ENCODE measurements at places on chromosomes 3 and 15. TPM values are rescaled to one million over a fixed set of nuclear protein-coding genes. Genes with fewer than 3 reads are reported as not detected.

DNA sequence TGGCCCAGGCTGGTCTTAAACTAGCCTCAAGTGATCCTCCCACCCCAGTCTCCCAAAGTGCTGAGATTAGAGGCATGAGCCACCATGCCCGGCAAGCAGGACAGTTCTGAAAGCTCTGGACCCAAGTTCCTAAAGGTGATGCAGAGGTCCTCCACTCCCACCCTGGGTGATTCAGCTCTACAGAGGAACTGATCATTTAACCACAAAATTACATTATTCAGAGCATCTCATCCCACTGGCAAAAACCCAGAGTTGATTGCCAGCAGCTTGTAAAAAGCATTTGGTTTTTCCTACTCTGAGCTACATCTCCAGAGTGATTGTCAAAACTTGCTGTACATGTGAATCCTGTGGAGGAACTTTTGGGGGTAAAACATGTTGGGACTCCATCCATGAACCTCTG is 60.2 kb downstream of the SLTM start:
- no peak for DNase-seq

- DNase-seq = peak; percentile 37
Observed at GRCh38 chr3:5426094-5426883, 238.8 kb downstream of the EDEM1 start.

- DNase-seq = no peak
Observed at GRCh38 chr15:101618851-101619614, 33.1 kb downstream of the TM2D3 start.

HGD gene
- total RNA-seq = not detected

GRCh38 chr15:39156646-39157250 is 424.1 kb upstream of the THBS1 start:
- DNase-seq = no peak

DNA sequence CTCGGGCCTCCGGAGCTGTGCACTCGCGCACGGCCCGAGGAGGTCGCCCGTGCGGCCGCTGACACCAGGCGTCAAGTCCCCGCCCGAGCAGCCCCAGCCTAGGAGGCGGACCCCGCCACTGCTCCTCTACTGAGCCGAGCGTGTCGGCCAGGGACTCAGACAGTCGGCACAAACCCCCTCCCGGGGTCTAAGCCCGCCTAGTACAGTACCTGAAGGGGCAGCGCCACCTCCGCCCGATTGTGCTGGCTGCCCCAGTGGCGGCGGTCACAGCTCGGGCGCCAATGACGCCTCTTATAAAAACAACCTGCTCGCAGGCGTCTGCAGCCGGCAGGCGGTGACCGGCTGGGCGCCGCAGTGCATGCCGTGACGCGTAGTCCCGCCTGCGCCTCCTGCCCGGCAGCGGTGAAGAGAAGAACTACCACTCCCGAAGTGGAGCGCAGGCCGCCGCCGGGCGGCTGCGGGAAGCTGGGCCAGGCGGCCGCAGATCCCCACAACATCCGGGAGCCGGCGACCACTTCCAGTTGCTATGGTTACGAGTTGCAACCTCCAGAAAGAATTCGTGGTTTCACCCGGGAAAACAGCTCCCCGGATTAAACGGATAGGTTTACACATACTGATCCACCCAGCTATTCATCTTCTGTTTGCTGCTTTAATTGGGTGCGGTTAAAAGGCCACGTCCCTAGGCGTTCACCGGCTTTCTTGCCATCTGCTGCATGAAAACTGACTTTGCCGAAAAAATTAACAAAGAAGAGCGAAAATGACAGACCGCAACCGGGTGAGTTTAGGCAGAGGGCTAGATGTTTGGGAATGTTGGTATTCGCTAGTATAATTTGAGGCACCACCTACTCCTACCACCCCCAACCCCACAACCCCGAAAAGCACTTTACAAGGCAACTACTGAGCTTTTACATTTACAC is at the start of the genes CCPG1 and PIERCE2:
TSS of gene CCPG1 (minus strand) at position 348 of the 917 bp plus-strand sequence. CDS start 18,935 bp downstream, outside the sequence.
TSS of gene PIERCE2 (plus strand) at position 484 of the 917 bp plus-strand sequence. CDS start at position 758, 274 bp downstream.
- peak; percentile 94 for DNase-seq

IMPG2 gene
- 0.05 TPM for total RNA-seq

CADM2 gene
- total RNA-seq = not detected

DNA sequence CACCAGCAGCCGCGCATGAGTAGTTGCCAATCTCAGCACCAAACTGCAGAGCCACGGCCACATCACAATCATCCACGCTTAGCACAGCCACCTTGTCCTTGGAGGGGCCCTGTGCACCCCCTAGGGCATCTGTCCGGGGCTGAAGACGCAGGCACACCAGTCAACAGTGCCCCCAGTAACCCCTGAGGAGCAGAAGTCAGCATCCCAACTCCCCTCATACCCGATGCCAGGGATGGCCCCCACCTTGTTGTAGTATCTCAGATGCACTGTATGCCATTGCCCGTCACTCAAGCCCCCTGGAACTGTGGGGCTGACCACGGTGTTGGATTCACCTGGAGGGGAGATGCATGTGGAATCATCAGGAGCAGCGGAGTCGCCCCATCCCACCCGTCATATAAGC is 7.6 kb downstream of the CELSR3 start:
- no peak for DNase-seq

KLHL40 gene
- not detected for total RNA-seq

RPL32 gene
- total RNA-seq = 400 TPM

CCR8 gene
- total RNA-seq = not detected

DNA sequence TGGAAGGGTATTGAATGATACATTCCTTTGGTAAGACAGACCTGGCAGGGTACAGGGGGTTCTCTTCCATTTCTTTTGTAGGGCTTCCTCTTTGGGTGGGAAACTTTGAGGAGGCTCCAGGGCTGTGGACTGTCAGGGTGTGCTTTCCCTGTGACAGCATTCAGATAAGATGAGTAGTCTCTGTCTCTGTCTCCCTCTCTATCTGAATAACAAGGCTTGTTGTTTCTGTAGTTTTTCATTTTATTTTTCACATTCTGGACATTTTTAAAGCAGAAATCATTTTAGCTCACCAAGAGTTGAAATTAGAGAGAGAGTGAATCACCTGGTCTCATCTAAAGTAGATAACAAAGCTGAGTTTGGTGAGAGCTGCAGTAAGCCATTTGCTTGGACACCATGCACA is 100.8 kb upstream of the TPM1 start:
- no peak for DNase-seq

TMEM108 gene
- not detected for total RNA-seq

DNA sequence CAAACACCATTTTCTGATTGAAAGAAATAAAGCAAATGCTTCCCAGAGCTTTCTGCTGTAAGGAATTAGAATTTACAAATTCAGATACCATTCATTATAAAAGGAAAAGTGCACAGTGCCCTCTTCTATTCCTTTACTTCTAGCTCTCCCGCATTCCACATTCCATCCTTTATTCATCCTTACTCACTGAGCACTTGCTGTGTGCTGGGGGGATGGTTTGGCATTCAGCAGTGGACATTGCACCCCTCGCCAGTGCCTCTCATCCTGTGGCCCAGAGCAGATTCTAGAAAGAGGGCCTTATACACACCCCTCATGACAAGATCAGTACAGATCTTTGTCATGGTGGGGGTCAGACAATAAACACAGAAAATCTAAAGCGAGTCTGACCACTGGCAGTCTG is 73.0 kb downstream of the MGLL start:
- DNase-seq = no peak

DNA sequence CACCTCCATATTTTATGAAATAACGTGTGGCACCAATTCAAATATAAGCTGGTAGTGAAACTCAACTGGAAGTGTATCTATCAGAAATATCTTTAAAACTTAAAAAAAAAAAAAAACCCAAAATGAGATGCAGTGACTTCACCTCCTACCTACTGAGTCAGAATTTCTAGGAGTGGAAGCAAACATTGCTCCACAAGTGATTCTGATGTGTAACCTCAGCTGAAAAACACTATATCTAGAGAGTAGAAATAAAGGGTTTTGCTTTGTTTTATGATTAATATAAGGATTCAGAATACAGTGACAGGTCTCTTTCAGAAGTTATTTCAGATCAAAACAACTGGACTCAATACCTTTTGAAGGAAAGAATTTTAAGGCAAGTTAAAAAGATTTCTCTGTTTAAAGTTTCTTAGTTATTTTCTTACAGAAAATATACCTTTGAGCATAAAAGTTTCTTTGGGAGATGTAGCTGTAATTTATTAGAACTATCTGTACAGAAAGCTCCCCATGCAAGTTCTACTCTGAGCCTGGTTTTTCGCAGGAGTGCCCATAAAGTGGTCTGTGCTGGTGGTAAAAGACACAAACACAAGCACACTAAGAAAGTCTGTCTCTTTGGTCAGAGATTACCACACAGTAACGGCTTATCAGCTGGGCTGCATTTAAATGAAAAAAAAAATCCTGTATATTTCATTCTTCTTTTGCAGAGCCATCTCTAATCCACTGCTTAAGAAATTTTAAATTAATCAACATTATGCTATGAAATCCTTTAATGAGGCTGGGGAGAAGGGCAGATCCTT is 59.9 kb upstream of the PPIB start:
- no peak for DNase-seq

DNA sequence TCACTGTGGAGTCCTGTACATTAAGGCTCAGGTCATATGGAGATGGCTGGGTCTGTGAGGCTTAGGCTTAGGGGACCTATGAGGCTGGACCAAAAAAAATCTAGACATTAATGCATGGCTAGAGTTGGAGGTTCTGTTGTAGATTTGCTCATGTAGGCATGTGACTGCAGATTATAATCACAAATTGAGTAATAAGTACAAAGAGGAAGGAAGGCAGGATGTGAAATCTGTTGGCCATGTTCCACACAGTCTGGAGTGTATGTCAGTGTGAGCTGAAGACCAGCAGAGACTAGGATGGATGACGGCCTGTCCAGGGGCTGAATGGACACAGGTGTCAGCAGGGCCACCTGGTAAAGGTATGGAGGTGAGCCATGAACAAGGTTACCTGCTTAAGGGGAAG is at the start of gene ST3GAL6:
TSS of gene ST3GAL6 (plus strand) at position 265 of the 400 bp plus-strand sequence. CDS start 5,101 bp downstream, outside the sequence.
- DNase-seq = no peak

TYRO3 gene
- 8.9 TPM for total RNA-seq

DNA sequence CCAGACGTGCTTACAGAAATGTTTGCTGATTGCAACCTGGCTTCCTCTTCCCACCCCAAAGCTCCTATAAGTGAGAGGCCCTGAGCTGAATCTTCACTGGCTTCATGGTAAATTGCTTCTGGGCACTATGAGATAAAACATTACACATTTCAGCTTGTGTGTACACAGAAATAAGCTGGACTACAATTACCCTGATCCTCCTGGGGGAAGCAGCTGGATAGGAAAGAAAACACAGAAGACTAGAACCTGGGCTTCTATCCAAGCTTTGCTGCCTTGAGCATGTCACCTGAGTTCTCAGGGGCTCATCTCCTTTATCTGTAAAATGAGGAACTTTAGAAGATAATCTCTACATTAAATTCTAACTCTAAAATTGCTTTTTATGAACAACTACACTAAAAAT is 40.3 kb downstream of the THBS1 start:
- DNase-seq = no peak

DNA sequence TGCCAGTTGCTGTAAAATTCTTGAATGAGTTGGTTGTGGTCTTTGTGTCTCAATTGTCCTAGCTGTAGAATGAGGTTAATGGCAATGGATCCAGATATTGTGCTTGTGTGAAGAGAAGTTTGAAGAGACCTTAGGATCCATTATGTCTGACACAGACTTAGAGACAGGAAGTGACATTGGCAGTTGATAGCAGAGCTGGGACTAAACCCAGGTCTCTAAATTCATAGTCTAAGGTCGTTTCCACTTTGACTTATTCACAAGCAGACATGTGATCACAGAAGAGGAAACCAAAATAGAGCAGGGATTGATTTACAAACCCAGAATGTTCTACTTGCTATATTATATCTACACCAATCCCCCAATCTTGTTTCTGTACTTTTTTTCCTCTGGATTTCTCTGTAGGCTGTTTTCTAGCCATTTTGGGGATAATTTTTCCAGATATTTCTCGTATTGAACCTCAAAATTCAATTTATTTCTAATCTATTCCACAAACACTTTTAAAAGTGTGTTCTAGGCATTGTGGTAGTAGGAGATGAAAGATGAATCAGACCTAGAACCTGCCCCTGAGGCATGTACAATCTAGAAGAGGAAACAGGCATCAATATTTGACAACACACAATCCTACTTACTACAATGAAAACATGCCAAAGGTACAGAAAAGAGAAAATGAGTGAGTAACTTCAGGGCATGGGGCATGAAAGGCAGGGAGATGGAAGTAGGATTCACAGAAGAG is 123.3 kb downstream of the NFKBIZ start:
- DNase-seq = no peak

DNA sequence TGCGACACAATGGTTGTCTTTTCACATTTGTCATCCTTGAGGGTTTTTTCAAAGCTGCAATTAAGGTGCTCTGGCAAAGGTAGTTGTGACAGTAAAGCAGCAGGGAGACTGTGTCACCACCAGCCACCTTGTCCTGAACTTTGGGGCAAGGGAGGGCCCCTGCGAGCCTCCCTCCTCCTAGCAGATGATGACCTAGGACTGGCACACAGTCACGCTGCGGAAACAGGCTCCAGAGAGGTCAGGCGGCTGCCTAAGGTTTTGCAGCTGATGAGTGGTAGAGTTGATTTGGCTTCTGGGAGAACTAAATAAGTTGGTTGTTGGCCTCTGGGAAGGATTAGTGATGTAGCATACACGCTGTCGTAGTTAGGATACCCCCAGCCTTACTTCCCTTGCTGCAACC is 62.7 kb downstream of the PDIA5 start:
- DNase-seq = no peak

DNA sequence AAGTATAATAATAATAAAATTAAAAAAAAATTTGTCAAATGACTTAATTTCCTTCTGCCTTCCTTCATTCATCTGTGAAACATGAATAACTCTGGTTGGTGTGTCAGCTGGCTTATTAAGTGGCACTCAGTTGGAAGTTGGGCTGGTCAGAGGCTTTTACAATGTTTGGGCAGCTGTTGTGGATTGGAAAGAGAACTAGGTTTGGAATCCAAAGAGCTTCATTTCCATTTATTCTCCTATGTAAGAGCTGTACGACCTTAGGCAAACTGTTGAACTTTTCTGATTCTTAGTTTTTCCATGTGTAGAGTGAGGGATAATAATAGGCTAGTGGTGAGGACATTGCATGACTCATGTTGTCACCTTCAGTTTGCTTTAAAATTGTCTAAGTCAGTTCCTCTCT is 606.7 kb downstream of the PDCD6IP start:
- no peak for DNase-seq

SLC28A2 gene
- not detected for total RNA-seq

DNA sequence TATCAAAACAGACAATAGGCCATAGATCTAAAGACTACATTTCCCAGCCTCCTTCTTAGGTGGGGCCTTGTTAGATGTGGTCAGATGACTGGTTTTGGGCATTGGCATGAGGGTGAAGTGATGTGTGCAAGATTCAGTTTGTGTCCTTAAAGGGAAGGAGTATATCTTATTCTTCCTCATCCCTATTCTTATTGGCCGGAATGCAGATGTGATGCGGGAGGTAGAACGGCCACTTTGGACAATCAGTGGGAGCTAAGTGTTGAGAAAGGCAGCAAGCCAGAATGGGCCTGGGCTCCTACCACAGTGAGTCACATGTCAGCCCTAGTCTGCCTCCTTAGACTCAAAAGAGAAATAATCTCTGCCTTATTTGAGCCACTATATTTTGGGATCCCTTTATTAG is 89.8 kb upstream of the MEX3B start:
- peak; percentile 25 for DNase-seq

TRPM7 gene
- 30.8 TPM for total RNA-seq

GRCh38 chr15:100328796-100329195 is 13.0 kb downstream of the ADAMTS17 start:
- DNase-seq = no peak

Measured in SJSA1 (cell line).